Fibroblast of skin of scalp (primary cell): ENCODE measurements at places on chromosomes 5 and 9.

DNA sequence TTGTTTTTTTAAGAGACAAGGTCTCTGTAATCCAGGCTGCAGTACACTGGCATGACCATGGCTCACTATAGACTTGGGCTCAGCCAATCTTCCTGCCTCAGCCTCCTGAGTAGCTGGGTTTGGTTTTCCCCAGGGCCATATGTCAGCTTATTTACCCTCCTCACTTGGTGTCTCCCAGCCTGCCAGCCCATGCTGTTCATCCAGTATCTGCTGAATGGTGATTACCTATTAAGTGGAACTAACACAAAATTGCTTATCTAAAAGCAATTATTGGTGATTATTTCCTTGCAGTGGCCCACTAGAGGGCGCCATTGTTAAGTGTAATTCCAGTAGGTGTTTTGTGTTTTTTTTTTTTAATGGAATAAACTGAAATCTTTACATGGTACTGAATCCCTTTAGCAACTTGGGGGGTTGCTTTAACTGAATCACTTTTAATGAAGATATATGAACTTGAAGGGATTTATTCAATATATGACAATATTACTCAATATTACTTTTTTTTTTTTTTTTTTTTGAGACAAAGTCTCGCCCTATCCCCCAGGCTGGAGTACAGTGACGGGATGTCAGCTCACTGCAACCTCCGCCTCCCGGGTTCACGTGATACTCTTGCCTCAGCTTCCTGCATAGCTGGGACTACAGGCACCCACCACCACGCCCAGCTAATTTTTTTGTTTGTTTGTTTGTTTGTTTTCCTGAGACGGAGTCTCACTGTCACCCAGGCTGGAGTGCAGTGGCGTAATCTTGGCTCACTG lies 13.8 kb downstream of the EXOSC2 start:
- peak; percentile 70 for DNase-seq

GRCh38 chr5:167678481-167678880 lies 613.0 kb upstream of the WWC1 start:
- peak; percentile 51 for DNase-seq

DNA sequence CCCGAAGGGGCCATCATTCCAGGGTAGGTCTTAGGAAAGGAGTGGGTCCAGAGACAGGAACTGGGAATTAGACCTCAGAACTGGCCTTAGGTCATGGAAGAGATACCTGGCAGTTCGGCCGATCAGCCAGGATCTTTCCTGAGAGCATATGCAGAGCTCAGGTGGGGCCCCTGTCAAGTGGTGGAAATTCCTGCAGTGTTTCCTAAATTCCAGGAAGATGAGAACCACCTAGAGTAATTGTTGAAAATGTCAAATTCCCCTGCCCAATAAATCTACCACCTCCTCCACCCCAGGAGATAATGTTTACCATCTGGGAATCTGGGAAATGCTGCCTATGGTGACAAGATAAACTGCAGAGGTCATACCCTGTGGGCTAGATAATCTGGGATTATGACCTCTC lies 14.6 kb downstream of the TMEM171 start:
- no peak for DNase-seq

DNA sequence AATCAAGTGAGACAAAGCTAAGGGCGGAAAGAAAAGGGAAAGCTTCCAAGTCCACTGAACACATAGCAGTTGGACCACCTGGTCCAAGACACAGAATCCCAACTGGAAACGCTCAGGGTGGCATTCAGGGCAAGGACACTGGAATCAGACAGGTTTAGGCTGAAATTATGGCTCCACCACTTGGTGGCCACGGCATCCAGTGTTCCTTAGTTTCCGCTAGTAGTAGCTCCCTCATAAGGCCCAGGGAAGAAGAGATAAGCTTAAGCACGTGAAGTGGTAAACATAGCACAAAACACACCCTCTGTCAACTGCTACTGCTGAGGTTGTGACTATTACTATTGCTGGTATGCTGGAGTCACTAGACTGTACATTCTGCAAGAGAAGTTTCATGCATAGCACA lies 209.4 kb downstream of the GLIS3 start:
- no peak for DNase-seq

- peak; percentile 11 for DNase-seq
These were observed 54.9 kb upstream of the CDH9 start for GRCh38 chr5:27093279-27093678.

GRCh38 chr5:55538661-55539060 lies 3.9 kb upstream of the PLPP1 start:
- no peak for DNase-seq

DNA sequence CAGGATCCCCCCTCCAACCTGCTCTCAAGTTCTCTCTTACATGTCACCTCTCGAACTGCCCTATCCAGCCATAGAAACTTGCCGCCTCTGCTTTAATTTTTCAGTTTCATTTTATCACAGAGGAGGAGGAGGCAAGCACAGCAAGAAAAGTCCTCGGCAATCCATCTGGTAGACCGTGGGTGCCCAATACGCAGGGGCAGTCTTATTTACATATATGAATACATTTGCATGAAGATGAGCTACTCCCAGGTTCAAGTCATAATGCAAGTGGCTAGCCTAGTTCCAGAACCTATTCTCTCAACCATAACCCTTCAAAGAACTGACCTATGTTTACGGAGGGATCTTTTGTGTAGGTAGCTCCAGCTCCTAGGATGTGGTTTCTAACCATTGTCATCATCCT lies 223.2 kb upstream of the PANK3 start:
- DNase-seq = no peak

GRCh38 chr9:77440057-77440456 lies 208.1 kb downstream of the GNA14 start:
- peak; percentile 90 for DNase-seq

GRCh38 chr9:1490341-1491232 lies 440.4 kb downstream of the DMRT2 start:
- DNase-seq = peak; percentile 62

DNA sequence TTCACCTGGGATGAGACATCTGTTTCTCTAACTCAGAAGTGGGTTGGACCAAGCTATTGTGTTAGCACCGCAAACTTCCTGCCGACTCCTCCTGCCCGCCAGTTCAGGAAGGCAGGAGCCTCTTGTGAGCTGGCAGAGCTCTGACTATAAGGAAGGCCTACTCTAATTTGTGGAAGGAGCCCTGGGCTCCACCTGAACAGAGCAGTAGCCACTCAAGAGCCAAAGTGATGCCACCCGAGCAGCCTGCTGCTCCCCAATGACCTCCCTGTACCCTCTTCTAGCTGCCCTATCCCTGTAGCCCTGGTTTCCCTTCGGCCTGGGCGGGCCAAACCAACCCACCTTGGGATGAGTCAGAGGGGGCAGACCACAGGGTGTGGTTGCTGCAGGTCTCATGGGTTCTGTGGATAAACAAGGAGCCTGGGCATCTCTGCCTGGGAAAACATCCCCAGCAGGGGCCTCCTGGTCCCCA lies 81.6 kb downstream of the PSD2 start:
- no peak for DNase-seq

GRCh38 chr9:76912636-76913275 lies 6.8 kb upstream of the PRUNE2 start:
- peak; percentile 72 for DNase-seq

DNA sequence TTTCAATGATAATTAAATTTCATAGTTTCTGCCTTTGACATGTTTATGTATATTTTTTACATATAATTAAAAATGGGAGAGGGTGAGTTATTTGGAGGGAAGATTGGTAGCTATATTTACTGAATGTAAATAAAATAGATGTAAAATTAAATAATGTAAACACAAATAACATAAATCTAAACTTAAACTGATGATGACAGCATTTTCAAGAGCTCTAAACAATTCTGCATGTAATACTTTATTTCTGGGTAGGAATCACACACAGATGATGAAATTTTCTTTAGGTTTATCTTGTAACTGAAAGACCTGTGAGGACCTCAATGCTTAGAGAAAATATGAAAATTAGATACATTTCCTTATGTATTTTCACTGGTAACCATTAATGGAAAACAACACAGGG lies 42.2 kb upstream of the RIOK2 start:
- no peak for DNase-seq

GRCh38 chr9:89862316-89862715 lies 257.5 kb downstream of the GADD45G start:
- DNase-seq = no peak

- DNase-seq = no peak
These were observed 13.4 kb upstream of the GAPT start for GRCh38 chr5:58477760-58478376.

DNA sequence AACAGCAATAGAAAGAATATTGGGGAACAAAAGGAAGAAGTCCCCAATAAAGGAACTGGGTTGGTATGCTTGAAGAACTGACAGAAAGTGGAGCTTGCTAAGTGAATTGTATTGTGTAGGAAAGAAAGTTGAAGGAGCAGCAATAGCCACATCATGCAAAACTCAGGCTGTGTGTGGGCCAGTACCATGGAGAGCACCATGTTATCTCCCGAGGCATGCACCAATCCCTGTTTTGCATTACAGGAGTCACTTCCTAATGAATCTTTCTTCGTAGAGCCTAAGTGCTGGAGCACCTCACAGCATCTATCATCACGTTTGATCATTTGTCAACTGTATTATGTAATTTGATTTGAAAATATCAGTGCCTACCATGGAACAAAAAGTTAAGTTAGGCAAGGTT lies 137.7 kb upstream of the NMUR2 start:
- DNase-seq = peak; percentile 32

GRCh38 chr5:175494264-175495183 lies 16.2 kb downstream of the SFXN1 start:
- peak; percentile 9 for DNase-seq

- no peak for DNase-seq
These were observed 262.5 kb downstream of the DOCK8 start for GRCh38 chr9:477193-477592.
